ENCODE measurements at places on chromosomes 7 and 10.

DNA sequence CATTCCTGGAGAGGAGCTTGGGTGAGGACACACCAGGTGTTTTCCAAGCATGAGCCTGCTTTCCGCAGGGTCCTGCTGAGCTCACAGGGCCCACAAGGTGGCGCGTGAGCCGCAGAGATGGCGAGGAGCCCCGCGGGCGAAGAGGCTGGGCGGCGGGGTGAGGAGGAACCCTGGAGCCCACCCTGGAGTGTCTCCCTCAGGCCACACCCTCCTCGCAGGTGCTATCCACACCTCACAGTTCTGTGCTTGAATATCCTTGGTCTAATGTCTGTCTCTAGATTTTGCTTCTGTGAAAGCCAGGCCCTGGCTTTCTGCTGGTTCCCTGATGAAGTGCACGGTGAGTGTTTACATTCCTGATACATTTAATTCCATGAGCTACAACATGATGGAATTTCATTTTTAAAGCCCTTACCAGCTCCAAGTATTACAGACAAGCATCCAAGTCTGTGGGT, 433.6 kb downstream of the ACTR3B start:
- no peak for DNase-seq

DNA sequence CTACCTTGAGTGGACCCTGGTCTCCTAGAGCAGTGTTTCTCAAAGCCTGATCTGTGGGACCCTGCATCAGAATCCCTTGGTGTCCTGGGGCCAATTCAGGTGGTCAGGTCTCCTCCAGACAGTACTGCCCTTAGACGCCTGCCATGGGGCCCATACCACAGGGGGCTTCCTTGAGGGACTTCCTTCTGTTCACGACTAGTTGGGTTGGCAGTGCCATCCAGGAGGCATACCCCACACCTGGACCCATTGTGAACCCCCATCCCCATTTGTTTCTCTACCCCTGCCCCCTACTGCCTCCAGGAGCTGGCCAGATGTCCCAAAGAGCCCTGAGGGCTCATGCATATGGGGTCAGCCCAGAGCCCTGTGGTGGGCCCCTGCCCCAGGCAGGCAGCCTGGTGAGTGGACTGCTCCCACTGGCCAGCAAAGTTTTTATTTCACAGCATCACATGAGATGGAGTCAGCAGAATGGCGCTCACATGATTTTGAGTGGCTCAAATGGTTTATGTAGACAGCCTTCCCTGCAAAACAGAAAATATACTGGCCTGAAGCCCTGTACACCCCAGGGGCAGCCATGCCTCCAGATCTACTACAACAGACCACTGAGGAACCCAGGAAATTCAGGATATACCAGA, 259.9 kb upstream of the ZMIZ1 start:
- DNase-seq, result no peak

GRCh38 chr10:14507781-14508180, 177.1 kb upstream of the FRMD4A start:
- DNase-seq, result no peak

DNA sequence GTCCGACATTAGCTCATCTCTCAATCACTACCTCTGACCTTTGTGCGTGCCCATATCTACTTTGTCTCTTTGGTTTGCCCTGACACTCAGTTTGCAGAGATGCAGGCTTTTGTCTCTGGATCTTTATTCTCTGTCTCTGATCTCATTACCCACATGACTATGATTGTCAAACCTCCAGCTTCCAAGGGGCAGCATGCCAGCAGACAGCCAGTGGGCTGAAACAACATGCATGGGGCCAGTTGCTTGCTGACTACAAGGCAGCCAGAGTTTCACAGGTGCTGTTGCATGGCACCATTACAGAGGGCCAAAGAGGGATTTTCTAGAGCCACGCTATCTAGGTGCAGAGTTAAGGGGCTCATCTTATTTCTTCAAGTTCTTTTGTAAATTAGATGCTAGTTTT, 146.2 kb downstream of the SPAG6 start:
- DNase-seq, result no peak

DNA sequence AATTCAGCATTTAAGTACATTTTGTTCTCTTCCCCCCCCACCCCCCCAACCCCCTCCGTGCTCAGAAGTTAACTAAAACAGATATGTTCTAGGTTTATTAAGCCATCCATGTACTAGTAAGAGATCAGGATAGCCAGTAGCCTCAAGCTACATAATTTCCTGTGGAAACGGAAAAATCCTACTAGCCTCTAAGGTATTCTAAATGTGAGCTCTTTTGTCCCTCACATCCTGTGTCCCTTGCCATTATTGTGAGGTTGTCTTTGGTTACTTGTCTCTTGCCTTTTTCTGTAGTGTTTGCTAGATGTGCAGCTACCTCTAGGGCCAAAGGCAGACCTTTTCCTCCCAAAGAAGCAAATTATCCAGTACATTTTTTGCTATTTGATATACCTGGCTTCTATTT, 92.1 kb downstream of the BTRC start:
- no peak for DNase-seq

- DNase-seq, result no peak
Observed at GRCh38 chr10:61066661-61067344, 122.8 kb upstream of the RHOBTB1 start.

DNA sequence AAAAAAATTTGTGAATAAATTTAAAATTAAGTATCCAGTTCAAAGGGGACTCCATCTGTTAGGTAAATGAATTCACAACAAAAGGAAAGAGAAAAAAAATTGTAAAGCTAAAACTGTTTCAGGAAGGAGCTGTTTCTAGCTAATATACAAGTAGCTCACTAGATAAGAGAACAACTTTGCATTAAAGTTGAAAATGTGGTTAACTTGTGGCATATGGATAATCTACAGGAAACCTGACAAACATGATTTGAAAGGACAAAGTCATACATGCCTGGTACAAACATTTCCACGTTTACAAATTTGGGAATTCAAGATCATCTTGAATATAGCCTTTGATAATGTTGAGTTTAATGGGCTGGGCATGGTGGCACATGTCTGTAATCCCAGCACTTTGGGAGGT, 8.9 kb downstream of the NT5C3A start:
- no peak for DNase-seq

GRCh38 chr10:122286867-122287266, 15.8 kb downstream of the BTBD16 start:
- DNase-seq, result no peak

- no peak for DNase-seq
Observed at GRCh38 chr10:88057720-88058119, 194.3 kb downstream of the PTEN start.

DNA sequence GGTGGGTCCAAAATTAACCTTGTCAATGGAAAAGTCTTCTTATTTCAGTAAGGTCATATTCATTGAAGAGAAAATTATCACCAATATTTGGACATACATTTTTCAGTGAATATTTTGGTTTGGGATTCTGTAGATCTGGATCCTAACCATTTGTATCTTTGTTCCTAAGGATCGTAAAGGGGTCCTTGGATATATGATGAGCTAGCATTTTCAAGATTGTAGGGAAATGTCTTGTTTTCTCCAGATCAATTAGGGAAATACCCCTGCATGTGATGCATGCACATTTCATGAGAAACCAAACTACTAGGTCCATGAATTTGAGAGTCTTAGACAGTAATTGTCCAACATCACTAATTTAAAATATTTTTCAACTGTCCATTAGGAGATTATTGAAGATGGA, 18.0 kb downstream of the DNTT start:
- no peak for DNase-seq

- no peak for DNase-seq
Observed at GRCh38 chr7:1045069-1046063, 1.0 kb downstream of the GPR146 start.

- DNase-seq, result no peak
Observed at GRCh38 chr10:6025683-6026255, 36.4 kb downstream of the IL2RA start.

- DNase-seq, result no peak
Observed at GRCh38 chr10:118035354-118036005, 11.3 kb downstream of the RAB11FIP2 start.

DNA sequence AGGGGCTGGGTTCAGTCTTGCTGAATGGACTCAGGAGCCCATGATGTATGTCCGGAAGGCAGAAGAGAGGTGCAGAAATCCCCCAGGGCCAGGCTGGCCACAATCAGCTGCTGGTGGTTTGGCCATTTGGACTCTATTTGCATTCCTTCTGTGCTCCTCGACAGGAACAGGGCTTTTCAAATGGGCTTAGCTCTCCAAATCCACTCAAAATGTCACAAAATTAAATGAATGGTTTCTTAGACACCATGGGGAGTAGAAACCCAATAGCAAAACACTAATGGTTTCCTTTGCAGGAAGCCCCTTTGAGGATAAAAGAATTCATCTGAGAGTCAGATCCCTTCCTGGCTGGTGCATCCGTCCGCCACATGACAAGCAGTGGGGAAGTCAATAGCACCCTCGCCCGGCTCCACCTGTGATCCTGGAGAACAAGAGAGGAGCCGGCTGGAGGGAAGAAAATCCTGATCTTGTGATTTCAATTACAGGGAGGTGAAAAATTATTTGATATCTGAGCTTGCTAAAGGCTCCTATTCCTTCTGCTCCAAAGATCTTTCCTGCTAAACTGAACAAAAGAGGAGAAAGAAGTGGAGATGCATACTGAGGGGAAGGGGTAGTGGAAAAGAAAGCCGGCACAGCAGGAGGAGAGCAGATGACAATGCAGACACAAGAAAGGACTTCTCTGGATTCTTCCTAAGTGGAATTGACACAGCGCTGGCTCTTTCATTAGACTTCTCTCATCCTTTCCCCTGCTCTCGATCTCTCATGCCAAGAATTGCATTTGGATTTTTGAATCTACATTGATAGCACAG, 190.7 kb downstream of the C7orf25 start:
- no peak for DNase-seq

- no peak for DNase-seq
Observed at GRCh38 chr10:62990126-62990525, 143.0 kb upstream of the NRBF2 start.
